ENCODE measurements at places on chromosomes 3 and 15.

- DNase-seq, result no peak
These were observed 272.0 kb upstream of the ATP11B start for GRCh38 chr3:182521339-182521738.

DNA sequence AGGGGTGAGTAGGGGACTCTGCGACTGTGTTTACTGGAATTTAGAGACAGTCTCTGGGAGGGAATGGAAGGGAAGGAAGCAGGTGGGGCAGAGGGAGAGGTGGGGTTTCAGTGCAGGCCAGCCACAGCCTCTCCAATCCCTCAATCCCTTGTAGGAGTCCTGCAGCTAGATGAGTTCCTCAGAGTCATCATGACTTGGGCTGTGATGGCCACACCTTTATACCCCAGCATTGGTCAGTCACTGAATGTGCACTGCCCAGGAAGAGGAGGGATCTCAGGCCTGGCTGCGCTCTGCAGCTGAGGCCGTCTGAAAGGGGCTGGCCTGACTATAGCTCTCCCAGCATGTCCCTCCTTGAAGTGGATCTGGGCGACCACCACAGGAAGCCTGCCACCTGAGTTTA is 67.3 kb upstream of the GLCE start:
- no peak for DNase-seq

- DNase-seq, result no peak
These were observed 144.7 kb downstream of the OSBPL10 start for GRCh38 chr3:31836131-31837075.

DNA sequence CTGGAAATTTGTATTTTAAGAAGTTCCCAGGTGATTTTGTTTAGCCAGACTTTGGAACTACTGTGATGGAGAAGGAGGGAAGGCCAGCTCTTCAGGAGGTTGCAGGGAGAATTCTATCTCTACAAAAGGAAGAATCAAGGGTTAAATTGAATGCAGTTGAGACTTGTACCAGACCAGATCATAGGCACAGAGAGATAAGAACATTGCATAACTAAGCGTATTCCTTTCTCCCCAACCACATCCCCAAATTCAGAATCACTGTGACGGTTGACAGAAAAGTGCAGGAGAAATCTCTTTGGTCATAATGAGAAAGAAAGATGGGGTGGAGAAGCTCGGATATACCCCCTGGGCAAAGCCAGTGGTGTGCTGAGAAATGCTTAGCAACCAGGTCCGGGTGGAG is 7.2 kb downstream of the PLD1 start:
- no peak for DNase-seq

DNA sequence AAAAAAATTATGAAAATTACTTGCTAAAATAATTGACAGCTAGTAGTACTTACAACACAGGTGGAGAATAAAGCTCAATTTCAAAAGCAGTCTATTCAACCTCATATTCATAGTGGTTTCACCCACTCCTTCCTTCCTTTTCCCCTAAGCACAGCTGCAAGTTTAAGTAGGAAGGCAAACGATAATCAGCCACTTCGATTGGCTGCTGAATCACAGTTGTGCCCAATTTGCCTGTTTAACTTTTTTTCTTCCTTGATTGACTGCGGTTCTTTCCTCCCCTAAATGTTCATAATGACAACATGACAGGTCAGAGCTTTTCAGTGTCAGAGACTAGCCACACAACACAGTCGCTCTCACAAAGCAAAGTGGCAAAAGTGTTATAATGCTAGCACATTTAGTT is 468.0 kb upstream of the GBE1 start:
- DNase-seq, result no peak

DNA sequence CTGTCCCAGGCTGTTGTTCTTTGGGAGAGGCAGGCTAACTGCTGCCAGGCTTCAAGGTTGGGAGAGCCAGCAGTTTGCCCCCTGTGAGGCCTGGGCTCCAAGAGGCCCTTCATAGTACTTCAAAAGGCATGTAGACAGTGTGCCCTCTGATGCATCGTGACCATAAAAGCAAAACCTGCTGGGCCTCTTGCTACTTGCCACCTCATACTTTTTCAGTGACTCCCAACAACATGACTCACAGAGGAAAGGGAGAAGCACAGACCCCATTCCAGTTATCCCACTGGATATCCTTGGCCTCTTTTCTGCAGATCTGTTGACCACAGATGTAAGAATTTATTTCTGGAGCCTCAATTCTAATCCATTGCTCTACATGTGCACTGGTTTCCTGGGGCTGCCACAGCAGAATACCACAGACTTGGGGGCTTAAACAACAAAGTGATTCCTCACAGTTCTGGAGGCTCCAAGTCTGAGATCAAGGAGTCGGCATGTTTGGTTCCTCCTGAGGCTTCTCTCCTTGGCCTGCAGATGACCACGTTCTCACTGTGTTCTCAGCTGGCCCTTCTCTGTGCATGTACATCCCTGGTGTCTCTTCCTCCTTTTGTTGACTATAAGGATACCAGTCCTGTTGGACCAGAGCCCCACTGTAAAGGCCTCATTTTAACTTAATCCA is 8.9 kb upstream of the NSMCE3 start:
- DNase-seq, result no peak

GRCh38 chr3:66692042-66692765 is 191.4 kb upstream of the LRIG1 start:
- no peak for DNase-seq

- DNase-seq, result no peak
These were observed 1.3 kb upstream of the ZIC4 start for GRCh38 chr3:147407498-147408187.

- DNase-seq, result no peak
These were observed 17.3 kb downstream of the CHST14 start for GRCh38 chr15:40487816-40488682.

- DNase-seq, result no peak
These were observed 361.6 kb downstream of the ROBO1 start for GRCh38 chr3:79406175-79406574.

- DNase-seq, result no peak
These were observed 9.4 kb downstream of the TBC1D23 start for GRCh38 chr3:100270215-100270583.

- DNase-seq, result no peak
These were observed 276.6 kb upstream of the NR2F2 start for GRCh38 chr15:96053781-96054428.

- no peak for DNase-seq
These were observed 1.6 kb downstream of the FBXL22 start for GRCh38 chr15:63598473-63599400.

DNA sequence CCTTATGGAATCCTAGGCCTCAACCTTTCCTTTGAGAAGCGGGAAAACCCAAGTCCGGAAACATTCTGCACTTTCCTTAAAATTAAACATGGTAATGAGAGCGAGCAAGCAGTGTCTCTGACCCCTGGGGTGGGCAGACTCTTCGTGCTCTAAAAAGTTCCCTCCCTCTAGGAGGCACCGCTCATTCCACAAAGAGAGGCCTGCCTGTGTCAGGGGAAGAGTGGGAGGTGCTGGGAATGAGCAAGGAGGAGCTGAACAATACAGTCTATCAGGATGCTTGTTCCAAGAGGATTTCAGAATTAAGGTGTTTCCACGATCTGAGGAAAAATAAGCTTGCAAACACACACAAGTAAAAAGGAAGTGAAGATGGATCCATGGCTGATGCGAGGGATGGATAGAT is 6.0 kb upstream of the RLBP1 start:
- no peak for DNase-seq

- no peak for DNase-seq
These were observed 87.5 kb downstream of the ATP2B2 start for GRCh38 chr3:10417847-10418246.

DNA sequence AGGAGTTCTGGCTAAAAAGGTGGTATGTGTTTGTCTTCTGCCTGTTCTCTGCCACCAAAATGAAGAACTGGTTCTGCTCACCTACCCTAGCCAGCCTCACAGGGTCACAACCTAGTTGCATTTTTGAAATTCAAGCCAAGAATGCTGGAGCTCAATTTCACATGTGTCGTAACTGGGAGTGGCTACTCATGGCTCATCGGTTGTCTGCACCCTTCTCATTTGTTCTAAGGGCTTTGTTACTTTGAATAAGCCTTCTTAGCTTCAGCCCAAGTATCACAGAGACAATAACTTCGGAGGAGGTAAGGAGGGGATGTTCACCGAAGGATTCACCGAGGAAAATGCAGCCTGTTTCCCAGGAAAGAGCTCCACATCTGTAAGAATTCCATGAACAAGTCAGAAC is 134.3 kb upstream of the RARB start:
- no peak for DNase-seq

DNA sequence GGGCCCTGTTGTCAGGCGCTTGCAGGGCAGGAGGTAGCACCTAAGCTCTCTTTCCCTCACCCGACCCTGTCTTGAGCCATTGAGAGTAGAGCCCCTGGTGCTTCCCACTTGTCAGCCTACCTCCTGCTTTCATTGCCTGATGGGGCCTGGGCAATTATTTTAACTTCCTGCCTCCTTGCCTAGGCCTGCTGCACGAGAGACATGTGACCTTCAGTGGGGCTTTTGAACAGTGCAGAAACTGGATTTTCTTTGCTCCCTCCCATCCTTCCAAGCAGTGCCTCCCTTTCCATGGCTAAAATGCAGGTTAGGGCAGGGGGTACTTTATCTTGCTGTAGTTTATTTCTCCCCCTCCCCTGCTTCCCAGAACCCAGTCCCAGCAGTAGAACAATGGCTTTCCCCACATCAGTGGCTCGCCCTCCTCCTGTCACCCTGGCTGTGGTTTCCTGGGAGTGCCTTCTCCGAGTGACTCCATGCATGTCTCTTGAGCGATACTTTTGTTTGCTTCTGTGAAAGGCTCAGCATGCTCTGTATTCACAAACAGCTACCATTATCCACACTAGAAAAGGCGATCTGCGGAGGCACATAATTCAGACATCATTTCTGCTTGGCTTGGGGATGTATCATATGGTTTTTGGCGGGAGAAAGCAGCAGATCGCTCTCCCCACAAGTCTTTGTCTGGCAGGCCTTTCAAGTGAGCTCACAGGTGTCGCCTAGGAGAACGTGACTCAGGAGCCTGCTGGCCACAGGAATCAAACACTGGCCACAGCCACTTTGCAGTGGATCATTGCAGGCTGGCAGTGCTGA is 24.1 kb downstream of the PDIA5 start:
- no peak for DNase-seq

DNA sequence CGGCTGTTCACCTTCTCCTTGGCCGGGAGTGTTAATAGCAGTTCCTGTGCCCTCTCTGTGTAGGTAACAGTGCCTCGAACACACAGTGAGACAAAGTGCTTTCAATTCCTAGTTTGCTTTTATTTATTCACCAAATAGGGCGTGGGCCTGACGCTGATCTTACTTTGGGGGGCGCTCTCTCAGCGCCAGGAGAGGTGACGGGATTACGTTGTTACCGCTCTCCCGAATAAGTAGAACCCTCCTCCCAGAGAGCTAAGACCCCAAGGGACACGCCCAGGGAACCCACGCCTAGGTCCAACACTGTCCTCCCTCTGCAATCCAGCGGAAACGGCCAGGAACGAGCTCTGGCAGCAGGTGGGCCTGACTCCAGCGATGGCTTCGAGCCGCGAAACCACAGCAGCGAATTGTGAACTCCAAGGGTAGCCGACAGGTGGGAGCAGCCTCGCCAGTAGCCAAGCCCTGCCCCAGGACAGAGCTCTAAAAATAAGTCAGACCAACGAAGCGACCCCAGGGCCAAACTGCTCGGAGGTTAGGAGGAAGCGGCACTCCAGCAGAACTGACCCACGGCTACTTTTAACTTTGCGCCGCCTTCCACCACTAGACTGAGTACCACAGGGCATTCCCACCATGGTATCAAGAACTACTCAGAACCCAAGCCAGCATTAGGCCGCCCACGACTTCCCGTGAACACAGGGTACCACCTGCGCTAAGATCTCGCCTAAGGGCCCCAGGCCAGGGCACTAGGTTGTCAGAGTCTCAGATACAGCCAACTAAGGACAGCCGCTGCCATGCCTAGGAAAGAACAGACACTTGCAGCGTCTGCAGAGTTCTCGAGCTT is 1.6 kb upstream of the SIN3A start:
- peak; percentile 45 for DNase-seq

- no peak for DNase-seq
These were observed 34.2 kb upstream of the B3GNT5 start for GRCh38 chr3:183218826-183219225.

DNA sequence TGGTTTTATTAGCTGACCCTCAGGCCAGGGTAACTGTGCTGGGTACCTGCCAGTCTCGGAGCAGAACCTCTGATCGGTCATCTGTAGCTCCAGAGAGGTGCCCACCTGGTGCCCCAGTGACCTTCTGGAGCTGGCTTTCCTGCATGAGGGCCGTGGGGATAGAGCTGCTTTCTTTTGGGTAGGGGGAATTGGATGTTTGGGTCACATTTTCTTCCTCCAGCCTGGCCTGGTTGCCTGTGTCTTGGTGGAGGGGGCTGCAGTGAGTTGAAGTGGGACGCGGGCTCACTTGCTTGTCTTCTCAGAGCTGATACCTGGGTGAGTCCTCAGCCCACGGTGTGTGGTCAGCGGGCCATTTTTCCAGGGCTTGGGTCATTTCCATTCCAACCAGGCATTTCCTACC is 2.6 kb downstream of the ZNF710 start:
- no peak for DNase-seq

- DNase-seq, result no peak
These were observed 14.4 kb upstream of the CLDN1 start for GRCh38 chr3:190336516-190337189.

DNA sequence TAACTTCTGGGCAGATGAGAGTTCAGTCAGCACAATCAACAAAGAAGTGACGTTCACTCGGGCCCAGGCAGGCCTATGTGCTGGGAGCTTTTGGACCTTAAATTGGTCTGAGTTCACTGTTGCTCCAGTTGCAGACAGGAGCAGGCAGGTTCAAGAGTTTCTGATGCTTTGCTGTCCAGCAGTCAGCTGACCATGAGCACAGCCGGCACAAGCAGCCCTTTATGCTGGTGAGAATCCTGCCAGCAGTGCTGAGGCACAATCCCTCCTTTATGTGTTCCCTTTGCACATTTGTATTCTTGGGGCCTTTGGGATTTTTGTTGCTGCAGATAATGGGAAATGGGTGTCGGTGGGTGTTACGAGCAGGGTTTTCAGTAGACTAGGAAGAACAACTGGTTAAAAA is 81.2 kb upstream of the GOLGA8J start:
- DNase-seq, result no peak

DNA sequence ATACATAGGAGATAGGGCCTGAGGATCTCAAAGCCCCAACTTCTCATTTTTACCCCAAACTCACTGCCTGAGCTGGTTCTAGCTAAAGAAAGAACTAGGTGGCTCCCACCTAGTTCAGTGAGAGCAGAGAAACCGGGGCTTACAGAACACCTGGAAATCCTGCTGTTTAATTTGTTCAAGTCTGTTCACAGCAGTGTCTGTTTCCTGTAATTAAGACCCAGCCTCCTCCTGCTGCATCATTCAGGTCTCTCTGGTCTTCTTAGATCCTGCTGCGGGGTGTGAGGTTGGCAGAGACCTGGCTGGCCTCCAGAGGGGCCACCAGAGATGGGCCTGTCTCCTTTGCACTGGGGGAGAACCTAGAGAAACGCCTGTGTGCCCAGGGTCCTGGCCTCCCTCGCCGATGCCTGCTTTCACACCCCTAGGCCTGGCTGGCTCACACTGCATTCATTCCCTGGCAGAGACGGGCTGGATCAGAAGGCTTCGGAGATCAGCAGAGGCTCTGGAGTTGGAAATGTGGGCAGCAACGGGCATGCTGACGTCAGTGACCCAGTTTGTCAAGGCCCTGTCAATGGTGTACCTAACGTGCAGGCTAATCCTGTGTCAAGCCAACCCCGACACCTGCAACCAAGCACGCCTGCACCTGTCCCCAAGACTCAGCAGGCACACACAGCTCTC is 4.9 kb upstream of the CHRNA3 start:
- DNase-seq, result no peak

Measured in activated T-helper 1 cell treated with anti-CD3 and anti-CD28 coated beads, Interleukin-2, amount 50 U/mL, for 16 hours (primary cell).